ENCODE measurements at places on chromosomes 6 and 20. TPM values are rescaled to one million over a fixed set of nuclear protein-coding genes. Genes with fewer than 3 reads are reported as not detected.

DNA sequence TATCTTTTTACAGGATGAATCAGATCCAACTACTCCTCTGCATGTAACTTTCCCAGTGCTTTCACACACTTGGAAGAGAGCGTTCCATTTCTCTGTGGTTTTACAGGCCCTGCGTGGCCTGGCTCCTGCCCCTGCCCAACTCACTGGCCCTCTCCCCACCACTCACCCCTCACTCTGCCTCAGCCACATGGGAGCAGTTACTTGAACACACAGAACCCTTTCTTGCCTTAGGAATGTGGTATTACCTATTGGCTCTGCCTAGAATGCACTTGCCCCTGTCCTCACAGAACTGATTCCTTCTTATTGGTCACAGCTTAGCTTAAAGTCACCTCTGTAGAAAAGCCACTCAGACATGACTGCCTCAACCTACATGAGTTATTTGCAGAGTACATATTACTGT is 108.4 kb downstream of the CRYBG1 start:
- H3K4me1 ChIP-seq: no peaks in the 10 kb centered on the region
- no peak for DNase-seq
- no peak overlapping the region for H3K4me3 ChIP-seq
- H3K36me3 ChIP-seq: no peaks in the 10 kb centered on the region

DNA sequence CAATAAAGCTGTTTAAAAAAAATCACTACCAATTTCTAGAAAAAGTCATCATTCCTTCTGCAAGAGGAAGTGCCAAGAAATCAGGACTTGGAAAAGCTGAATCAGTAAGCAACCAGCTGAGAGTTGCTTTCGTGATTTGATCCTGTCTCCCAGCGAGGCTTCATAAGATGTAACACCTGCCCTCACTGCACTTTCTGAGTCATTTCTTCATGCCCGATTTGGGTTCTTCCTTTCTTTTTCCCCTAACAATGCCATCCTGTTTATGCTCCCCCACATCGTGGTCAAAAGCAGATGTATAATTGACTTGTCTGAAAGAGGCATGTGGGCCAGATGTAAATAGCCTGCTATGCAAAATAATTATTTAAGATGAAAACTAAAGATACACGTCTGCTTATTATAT is 52.1 kb downstream of the RIPOR2 start:
- no peaks in the 10 kb centered on the region for H3K27me3 ChIP-seq
- peaks cover 84% of the 10 kb centered on the region for H3K4me1 ChIP-seq
- no peak overlapping the region for H3K27ac ChIP-seq

DNA sequence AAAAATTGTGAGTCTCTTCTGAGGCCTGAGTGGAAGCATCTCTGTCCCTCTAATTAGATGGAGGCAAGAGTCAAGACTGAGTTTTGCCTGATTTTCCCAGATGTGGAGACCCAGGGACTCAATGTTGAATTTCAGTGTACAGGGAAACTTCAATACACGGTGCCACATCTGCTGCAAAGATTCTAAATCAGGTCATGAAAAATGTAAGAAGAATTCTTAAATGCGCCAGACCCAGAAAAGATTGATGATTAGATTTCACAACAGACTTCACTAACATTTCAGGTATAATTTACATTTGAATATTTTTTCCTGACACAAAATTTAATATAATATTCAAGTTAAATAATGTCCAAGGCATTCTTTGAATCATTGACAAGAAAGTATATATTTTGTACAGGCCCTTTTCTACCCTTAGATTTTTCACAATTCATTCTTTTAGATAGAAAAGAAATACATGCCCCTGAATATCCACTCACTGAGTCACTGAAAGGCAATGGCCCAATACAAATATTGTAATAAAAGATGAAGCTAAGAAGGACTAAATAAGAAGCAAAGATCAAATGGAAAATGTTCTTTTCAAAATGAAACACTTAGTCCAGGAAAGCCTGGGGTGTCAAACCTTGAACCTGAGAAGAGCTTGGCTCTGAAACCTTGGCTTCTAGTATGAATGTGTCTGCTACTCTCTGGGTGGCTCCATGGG is 18.2 kb upstream of the HDGFL1 start:
- H3K4me1 ChIP-seq: no peaks in the 10 kb centered on the region
- no peak for DNase-seq
- no peak overlapping the region for H3K27ac ChIP-seq
- no peak overlapping the region for H3K4me3 ChIP-seq
- H3K27me3 ChIP-seq: no peaks in the 10 kb centered on the region
- H3K36me3 ChIP-seq: no peaks in the 10 kb centered on the region

- peak overlapping the region; percentile 57 for H3K4me3 ChIP-seq
- peak; percentile 37 for DNase-seq
- no peaks in the 10 kb centered on the region for H3K27me3 ChIP-seq
- H3K27ac ChIP-seq: peak overlapping the region; percentile 77
Observed at GRCh38 chr6:44932651-44933091, 395.5 kb upstream of the RUNX2 start.

DNA sequence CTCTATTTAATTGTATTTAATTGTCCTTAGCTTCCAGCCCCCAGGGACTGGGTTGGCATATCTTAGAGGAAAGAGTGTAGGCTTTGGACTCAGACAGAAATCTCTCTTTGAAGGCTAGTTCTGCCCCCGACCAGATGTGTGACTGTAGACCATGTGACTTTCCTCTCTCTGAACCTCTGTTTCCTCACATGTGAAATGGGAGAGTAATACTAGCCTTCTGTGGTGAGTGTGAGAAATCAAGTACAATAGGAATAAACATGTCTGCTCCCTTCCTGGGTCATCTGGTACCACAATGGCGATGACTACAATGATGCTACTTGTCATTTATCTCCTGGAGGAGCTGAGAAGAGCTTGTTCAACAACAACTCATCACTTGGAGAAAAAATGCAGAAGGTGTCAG is 179.9 kb downstream of the LRFN2 start:
- no peaks in the 10 kb centered on the region for H3K27me3 ChIP-seq
- no peak overlapping the region for H3K4me3 ChIP-seq
- no peak for DNase-seq
- H3K36me3 ChIP-seq: no peaks in the 10 kb centered on the region
- H3K27ac ChIP-seq: no peak overlapping the region

DNA sequence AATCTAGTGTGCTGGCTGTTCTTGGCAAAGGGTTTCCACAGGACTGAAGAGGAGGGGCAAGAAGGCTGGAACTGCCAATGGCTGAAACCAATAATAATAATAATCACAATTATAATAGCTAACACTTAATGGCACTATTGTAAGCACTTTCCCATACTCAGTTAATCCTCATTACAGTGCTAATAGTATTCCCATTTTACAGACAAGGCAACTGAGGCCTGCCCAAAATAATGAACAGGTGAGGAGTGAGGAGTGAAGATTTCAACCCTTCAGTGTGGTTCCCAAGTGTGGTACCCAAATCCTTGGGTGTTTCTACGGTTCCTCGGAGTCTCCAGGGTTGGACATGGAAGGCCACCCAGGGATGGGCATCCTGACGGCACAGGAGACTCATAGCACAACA is 69.9 kb downstream of the TRERF1 start:
- DNase-seq: no peak
- H3K27me3 ChIP-seq: no peaks in the 10 kb centered on the region
- H3K27ac ChIP-seq: no peak overlapping the region
- H3K4me3 ChIP-seq: no peak overlapping the region
- peaks cover 41% of the 10 kb centered on the region for H3K4me1 ChIP-seq

DNA sequence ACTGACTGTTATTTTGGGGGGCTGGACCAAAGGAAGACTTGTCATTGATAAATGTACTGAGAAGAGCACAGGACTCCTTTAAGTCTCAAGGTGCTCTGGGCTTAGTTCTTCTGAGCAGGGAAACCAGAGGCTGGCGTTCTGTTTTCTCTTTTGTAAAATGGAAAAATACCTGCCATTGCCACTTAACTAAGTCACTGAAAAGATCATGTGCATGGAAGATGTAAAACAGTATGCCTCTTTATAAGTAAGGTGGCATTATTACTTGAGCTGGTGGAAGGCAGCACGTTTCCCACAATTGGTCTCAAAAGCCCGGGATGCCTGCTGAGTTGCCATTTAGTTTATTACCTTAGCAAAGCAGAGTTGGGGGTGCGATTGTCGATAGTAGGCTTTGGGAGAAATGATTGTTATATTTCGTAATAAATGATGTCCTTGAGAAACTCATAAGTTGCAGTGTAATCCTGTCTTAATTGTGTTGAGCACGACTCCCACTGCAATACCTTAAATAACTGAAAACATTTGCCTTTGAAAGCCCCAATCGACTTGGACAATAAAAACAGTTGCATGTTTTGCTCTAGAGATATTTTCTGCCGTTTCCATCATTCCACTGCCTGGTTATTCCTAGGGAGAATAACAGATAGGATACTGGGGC is 3.6 kb downstream of the JARID2 start:
- no peaks in the 10 kb centered on the region for H3K36me3 ChIP-seq
- peaks cover 49% of the 10 kb centered on the region for H3K4me1 ChIP-seq
- peak overlapping the region; percentile 91 for H3K4me3 ChIP-seq
- H3K27me3 ChIP-seq: no peaks in the 10 kb centered on the region
- DNase-seq: no peak

DNA sequence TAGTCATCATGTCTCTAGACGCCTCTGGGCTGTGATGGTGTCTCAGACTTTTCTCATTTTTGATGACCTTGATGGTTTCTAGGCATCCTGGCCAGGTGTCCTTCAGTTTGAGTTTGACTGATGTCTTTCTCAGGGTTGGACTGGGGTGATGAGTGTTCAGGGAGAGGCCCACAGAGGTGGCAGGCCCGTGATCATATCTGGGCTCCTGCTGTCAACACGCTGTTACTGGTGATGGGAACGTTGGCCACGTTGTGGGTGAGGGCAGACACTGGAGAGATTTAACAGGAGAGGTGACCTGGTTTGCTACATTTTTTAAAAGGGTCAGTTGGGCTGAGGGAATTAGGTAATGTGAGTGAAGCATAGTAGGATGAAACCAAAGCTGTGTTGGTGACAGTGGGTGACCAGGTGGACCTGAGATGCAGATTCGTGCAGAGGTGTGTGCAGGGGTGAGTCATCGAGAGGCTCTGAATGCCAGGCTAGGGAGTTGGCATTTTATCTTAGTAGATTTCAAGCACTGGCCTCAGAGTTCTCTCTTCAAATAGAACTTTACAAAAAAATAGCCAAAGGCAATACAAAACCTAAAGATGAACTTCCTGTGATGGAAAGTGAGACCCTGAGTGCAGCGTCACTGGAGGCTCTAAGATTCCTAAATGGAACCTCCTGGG is 174.1 kb downstream of the CDH26 start:
- no peak overlapping the region for H3K27ac ChIP-seq
- no peaks in the 10 kb centered on the region for H3K27me3 ChIP-seq
- no peak overlapping the region for H3K4me3 ChIP-seq

DNA sequence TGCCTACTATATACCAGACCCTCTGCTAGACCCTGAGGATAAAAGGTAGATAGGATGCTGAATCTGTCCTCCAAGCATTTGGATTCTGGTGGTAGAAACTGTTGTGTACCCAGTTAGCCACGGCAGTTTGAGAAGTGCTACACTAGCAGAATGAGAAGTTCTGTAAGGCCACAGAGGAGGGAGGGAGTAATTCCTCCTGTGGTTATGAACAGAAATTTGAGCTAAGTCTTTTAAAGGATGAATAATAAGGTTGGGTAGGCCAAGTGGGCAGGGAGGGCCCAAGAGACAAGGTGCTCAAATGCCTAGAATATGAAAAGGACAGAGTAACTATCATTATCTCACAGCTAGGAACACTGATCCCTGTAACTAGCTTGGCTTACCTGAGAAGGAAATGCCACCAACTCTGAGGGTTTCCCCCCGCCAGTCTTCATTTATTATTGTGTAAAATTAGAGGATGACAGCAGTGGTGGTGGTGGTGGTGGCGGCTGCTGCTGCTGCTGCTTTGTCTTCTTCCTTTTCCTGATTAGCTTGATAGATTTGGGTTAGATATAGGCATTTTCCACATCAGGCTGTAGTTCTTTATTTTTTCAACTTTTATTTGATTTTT is 243.3 kb downstream of the PRL start:
- DNase-seq: no peak
- H3K27ac ChIP-seq: no peak overlapping the region
- H3K4me3 ChIP-seq: no peak overlapping the region
- no peaks in the 10 kb centered on the region for H3K36me3 ChIP-seq
- no peaks in the 10 kb centered on the region for H3K4me1 ChIP-seq

DNA sequence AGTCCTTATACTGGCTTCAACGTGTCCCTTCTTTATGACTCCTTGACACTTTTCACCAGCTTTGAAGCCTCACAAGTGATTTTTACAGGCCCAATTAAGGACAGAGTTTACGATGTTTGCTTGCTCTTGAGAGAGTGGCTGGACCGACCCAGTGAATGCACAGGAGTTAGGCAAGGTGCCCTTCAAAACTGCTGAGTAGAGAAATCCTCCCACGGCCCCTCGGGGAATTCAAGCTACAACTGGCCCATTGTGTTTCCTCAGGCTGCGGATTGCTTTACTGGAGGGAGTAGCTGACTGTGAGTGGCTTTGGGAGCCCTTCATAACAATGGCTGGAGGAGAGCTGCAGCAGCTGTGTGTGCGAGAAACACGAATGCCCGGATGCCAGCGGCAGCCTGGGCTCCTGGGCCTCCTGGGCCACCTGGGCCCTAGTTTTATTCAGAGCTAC is 50.0 kb downstream of the SGK1 start:
- H3K27me3 ChIP-seq: no peaks in the 10 kb centered on the region
- H3K36me3 ChIP-seq: no peaks in the 10 kb centered on the region
- no peak for DNase-seq

The UBE2J1 gene
- polyA plus RNA-seq: 36.0 TPM

The RGS17 gene
- 0.49 TPM for polyA plus RNA-seq

The OR12D3 gene
- not detected for polyA plus RNA-seq

The CFAP206 gene
- polyA plus RNA-seq: not detected

The MAN1A1 gene
- 23.8 TPM for polyA plus RNA-seq

The ZFP57 gene
- polyA plus RNA-seq: 2.2 TPM

Measured in CD8-positive, alpha-beta memory T cell (primary cell).